ENCODE measurements at places on chromosomes 1 and 21. TPM values are rescaled to one million over a fixed set of nuclear protein-coding genes. Genes with fewer than 3 reads are reported as not detected.

DNA sequence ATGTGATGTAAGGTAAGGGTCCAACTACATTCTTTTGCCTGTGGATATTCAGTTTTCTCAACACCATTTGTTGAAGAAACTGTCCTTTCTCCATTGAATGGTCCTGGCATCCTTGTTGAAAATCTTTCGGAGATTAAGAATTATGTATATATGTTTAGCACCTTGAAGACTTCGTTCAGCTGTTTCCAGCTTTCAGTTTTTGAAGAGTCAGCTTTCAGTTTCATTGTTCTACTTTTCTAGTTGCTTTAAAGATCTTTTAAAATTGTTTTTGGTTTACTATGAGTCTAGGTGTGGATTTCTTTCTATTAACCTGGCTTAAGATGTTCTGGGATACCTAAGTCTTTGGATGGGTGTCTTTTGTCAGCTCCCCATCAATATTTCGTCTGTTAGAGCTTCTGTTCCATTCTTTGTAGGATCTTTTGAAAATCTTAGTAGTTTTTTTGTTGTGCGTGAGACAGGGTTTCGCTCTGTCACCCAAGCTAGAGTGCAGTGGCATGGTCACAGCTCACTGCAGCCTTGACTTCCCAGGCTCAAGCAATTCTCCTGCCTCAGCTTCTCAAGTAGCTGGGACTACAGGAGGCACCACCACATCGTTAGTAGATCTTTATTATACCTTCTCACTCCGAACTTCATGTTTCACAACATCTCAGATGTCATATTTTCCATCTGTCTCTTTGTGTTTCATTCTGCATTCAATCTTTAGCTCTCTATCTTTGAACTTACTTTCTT, 353.5 kb upstream of the B3GALT2 start:
- no peak for DNase-seq

- no peak for DNase-seq
Measured at GRCh38 chr1:209993061-209993830, 55.2 kb downstream of the SYT14 start.

GRCh38 chr1:2056955-2057590, 6.9 kb downstream of the PRKCZ start:
- peak; percentile 6 for DNase-seq

DNA sequence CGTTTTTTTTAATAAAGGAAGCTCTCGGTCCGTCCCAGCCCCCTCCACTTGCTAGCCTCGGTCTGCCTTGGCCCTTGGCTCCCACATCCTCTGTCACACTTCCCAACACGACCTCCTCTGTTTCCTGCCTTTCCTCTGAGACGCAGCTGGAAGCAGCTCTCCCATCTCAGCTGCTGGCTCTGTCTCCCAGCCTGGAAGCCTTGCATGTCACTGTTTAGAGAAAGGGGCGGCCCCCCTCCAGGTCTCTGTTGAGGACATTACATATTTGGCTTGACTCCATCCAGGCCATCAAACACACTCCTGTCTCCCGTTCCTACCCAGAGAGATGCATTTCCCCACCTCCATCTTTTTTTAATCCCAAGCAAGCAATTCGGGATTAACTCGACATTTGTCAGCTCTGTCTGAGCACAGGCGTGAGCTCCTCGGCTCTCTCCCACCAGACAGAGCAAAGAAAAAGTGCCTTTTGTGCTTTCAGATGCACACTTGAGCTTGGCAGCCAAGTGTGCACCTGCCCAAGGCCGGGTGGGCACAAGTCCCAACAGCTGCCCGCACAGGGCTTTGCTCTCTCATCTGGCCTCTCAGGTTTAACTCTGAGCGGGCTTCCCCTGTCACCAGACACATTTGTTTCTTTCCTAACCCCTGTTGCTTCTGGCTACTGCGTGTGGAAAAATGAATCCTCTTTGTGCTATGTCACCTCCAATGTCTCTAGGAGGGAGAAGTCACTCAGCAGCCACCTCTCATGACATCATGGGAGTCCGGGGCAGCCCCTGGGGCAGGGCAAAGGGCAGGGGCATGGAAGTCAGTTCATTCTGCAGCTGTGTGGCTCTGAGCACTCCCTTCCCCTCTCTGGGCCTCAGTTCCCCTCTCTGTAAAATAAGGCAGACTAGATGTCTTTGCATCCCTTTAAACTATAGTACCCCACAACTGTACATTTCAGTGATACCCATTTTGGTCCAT, 108.3 kb downstream of the KCND3 start:
- peak; percentile 41 for DNase-seq

GRCh38 chr1:57312869-57313268, 111.0 kb downstream of the DAB1 start:
- DNase-seq, result no peak

GRCh38 chr1:234139966-234140365, 233.3 kb upstream of the COA6 start:
- no peak for DNase-seq

DNA sequence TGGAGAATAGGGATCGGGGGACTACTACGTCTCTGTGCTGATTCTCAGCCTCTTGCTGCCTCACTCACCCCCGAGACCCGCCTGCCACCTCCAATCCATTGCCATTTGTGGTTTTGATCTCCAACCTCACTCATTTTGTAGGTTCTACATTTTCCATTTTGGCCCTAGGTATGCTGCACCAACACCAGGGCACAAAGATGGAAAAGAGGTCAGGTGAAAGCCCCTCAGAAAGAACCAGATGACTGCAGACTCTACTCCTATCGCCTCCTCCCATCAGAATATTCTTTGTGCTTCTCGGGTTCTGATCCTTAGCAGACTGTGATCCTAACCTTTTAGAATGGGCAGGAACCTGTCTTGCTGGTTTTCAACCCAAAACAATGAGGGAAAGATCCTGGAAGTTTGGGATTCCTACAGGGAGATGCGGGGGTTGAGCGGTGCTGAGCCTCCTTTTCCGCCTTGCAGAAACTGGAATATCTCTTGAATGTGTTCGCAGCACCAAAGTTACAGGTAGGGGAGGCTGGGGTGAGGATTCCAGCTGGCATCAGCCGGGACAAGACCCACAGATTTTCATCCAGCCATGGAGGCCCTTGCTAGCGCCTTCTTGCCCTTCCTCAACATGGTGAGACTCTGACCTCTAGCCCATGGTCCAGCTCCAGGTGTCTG, 53.1 kb downstream of the RHBG start:
- DNase-seq, result no peak

GRCh38 chr1:52659356-52659755, 26.4 kb downstream of the SHISAL2A start:
- no peak for DNase-seq

- peak; percentile 32 for DNase-seq
Measured at GRCh38 chr1:19086176-19086875, 123.7 kb downstream of the UBR4 start.

DNA sequence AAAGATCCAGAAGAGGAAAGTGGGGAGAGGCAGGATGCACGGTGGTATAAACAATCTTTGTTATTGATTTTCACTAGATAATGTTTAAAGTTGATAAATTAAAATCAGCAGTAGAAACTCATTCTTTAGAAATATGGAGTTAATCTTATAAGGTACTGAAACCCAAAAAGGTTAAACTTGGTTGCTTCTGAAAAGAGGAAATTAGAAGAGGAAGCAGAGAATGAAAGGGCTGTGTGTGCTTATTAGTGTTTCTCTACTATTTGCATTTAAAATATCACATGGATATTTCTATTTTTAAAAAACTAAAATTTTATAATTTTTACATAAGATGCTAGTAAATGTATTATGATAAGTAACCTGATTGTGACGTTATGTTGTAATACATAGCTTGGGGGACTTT, 24.4 kb downstream of the C1orf141 start:
- DNase-seq, result no peak

DNA sequence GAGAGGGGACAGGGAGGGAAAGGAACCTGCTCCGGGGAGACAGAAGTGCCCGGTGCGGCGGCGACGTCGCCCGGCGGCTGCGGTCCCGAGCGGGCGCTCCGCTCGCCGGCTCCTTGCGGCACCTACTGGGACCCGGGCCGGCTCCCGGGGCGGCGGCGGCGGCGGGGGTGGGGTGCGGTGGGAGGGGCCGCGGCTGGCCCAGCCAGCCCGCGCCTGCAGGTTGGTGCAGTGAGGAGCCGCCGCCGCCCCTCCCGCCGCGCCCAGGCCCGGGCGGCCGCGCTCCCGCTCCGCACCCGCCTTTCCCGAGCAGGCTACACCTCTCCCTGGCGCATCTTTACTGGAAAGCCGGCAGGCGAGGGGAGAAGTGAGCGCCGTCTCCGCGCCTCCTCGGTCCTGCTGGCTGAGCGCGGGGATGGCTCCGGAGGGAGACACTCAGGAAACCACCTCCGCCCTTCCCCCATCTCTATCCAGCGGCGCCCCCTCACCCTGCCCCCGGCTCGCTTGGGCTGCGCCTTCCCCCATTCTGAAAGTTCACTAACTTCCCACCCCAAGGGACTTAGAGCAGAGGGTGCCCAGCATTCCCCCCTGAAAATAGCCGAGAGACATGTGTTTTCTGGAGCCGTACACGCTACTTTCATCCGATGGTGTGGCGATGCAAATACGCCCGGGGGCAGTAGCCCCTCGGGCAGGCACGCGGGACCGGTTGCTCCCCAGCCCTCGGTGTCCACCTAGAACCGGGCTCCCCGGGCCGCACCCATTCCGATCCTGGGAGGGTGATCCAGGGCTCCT, at the start of gene PLD5:
PLD5 (minus strand) TSS at position 127 of the 789 bp plus-strand sequence.
- DNase-seq, result no peak

DNA sequence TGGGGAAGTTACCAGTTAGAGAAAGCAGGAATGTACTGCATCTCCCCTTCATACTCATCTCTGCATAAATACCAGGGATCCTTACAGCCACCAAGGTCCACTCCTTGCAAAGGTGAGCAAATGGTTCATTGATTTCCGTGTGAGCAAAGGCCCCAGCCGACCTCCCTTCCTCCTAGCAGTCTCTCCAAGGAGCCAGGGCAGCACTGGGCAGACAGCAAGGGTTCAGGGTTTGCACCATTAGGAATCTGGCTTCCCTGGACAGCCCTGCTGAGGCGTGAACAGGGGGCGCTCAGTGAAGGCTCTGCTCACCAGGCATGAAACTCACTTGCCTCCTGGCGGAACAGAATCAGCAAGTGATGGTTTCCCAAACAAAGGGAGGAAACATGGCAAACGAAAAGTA, 65.7 kb downstream of the MRPL37 start:
- no peak for DNase-seq

GRCh38 chr1:206114692-206115640, 2.2 kb downstream of the AVPR1B start:
- no peak for DNase-seq

DNA sequence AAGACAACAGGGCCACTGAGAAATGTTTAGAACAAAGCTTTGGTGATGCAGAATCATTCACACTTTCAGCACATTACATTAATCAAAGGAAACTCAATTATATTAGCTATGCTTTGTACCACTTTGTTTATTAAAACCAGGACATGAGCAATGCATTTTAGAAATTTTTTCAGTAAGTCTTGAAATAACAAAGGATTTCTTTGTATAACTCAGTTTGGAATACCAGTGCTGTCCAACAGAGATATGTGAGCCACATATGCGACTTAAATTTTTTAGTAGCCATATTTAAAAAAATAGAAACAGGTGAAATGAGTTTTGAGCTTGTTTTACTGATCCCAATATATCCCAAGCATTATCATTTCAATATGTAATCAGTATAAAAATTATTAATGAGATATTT, 18.8 kb upstream of the F3 start:
- no peak for DNase-seq

- no peak for DNase-seq
Measured at GRCh38 chr1:202343652-202344349, 2.1 kb upstream of the UBE2T start.

DNA sequence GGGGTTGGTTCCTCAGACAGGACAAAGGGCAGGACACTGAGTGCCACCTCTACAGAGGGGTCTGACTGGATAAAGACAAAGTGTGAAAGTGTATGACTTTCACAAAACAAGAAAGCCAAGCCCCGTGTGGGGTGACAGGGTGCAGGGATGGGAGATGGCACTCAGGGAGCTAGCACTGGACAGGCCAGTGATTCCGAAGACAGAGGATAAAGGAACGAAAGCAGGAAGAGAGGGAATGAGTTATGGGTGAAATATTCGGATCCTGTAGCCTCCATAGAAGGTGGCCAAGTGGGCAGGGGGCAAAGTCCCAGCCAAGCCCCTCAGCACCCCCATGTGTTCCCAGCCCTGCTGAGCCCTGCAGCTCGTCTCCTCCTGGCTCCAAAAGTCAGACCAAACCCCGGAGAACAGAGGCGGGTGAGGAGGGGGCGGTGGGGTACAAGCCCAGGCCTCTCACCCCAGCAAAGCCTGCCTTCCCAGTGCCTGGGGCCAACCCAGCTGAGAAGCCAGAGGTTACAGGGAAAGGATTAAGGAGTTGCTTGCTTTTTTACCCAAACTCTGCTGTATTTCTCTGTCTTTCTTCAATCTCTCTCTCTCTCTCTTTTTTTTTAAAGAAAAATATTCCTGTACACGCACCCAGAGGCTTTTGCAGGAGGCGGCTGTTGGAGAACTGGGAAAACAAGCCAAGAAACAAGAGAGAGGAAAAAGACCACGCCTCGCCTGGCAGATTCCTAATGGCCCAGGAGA, 14.0 kb upstream of the WASF2 start:
- no peak for DNase-seq

DNA sequence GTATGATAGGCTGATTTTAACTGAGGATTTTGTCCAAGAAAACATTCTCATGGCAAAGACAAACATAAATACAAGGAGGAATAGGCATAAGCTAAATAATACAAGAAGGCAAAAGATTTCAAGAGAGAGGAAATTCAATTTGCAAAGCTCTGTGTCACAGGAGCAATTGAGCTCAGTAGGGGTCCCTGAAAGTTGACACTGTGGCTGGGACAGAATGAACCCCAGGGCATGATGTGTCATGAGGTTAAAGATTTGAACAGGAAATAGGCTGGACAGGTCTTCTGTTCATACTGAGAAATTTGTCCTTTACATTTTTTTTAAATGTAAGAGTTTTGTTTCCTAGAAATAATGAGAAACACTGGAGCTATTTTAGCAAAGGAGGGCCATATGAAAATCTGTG, 555.4 kb upstream of the NEGR1 start:
- no peak for DNase-seq

DNA sequence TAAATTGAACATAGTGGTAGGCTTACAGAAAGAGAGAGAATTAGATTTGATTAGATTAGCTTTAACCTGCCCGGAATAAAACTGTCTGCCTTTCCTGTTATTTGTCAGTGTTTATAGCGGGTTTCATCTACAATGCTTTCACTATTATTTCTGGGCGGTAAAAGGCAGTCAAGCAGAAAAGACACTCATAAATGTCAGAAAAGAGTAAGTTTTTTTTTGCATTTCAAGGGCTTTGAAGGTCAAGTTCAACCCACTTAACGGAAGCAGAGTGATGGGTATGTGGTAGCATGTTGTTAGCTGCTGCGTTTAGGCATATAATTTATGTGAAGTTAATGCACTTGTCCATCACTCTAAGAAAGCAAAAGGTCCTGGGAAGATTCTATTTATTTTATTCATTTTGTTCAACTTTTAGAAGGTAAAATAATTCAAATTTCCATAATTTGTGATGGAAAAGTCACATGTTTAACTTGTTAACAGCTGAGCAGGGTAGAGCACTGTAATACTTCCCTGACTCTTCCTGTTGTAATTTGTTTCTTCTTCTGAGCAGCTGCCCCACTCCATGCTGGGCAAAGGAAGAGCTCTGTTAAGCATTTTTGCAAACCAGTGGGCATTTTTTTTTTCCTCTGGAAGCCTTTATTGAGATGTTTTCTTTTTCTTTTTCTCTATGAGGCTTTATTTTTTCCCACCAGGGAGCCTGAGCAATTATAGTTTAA, 220.1 kb downstream of the ST6GALNAC3 start:
- DNase-seq, result no peak

- no peak for DNase-seq
Measured at GRCh38 chr1:151210830-151211229, 12.5 kb downstream of the PIP5K1A start.

KCNT2 gene
- 0.66 TPM for polyA plus RNA-seq

CFAP74 gene
- 0.03 TPM for polyA plus RNA-seq

RXRG gene
- polyA plus RNA-seq, result 1.2 TPM

SETDB1 gene
- polyA plus RNA-seq, result 20.9 TPM

IL6R gene
- polyA plus RNA-seq, result 2.9 TPM

CACHD1 gene
- polyA plus RNA-seq, result 3.1 TPM
